ENCODE measurements at places on chromosomes 6 and 20. TPM values are rescaled to one million over a fixed set of nuclear protein-coding genes. Genes with fewer than 3 reads are reported as not detected.

GRCh38 chr6:11851387-11851786 is 72.8 kb upstream of the ADTRP start:
- no peak for DNase-seq
- H3K27ac ChIP-seq = no peak overlapping the region
- H3K4me1 ChIP-seq = no peaks in the 10 kb centered on the region
- no peak overlapping the region for H3K4me3 ChIP-seq
- H3K36me3 ChIP-seq = no peaks in the 10 kb centered on the region
- H3K27me3 ChIP-seq = peaks cover 6% of the 10 kb centered on the region

GRCh38 chr20:50172347-50173013 is 18.1 kb upstream of the CEBPB start:
- peaks cover 6% of the 10 kb centered on the region for H3K4me1 ChIP-seq
- no peaks in the 10 kb centered on the region for H3K36me3 ChIP-seq
- H3K27ac ChIP-seq = no peak overlapping the region
- no peak overlapping the region for H3K4me3 ChIP-seq

DNA sequence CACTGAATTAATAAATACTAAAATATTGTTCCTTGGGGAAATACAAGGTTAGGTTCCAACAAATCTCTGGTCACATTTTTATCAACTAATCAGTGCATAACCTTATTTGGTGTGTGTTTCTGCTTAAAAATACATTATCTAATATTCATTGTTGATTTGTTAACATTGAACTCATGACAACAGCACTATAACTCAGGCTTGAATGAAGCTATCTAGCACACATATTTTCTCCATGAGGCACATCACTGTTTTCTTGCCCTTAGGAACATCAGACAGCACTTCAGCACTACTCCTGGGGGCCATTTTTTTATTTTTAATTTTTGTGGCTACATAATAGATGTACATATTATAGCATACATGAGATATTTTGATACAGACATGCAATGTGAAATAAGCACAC is 277.2 kb upstream of the NT5E start:
- H3K4me3 ChIP-seq = no peak overlapping the region
- no peak overlapping the region for H3K27ac ChIP-seq
- H3K36me3 ChIP-seq = no peaks in the 10 kb centered on the region
- H3K4me1 ChIP-seq = no peaks in the 10 kb centered on the region
- H3K27me3 ChIP-seq = no peaks in the 10 kb centered on the region

DNA sequence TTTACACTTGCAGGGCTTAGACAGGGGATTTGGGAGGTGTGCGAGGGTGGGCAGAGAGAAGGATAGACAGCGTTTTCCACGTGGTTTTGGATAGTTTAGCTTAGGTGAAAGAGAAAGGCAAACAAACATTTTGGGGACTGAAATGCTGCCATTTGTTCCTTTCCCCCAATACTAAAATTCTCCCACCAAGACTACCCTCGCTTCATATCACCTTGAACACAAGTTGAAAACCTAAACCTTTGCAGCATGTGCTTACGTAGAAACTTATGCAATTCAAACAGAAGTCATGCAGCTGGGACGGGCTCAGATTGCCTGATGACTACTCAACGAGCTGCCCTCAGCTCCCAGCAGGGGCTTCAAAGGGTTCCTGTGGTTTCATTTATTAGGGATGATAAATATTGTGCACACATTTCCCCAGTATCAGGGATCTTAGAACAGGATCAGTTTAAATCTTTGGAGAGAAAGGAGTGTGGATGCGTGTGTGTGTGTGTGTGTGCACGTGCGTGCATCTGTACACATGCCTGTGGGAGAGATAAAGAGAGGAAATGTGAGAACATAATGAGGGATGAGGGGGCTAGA is 77.3 kb downstream of the SLC22A23 start:
- peaks cover 7% of the 10 kb centered on the region for H3K4me1 ChIP-seq
- no peak overlapping the region for H3K4me3 ChIP-seq
- peaks cover 51% of the 10 kb centered on the region for H3K27me3 ChIP-seq
- no peak for DNase-seq
- no peaks in the 10 kb centered on the region for H3K36me3 ChIP-seq

DNA sequence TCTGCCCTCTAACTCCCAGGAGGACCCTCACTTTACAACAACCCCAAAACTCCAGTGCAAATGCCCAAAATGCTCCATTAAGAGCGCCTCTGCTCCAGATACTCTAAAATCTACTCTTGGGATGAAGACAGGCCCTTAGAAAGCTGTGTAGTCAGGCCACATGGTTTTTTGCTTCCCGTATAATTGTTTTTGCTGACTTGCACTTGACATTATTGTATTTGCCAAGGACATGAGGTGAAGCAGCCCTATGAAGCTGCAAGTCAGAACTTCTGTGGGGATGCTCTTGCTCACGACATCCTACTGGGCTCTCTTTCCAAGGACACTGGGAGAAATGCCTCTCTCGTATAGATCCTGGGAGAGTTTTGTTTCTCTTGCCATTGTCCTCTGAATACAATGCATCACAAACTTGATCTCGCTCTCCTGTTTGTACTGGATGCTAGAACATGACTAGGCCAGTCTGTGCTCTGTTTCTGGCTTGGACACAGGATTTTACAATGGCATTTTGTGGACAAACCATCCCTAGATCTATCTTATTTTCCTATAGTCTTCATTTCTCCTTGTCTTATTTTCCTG is 177.2 kb upstream of the DTNBP1 start:
- no peaks in the 10 kb centered on the region for H3K27me3 ChIP-seq
- peaks cover 43% of the 10 kb centered on the region for H3K4me1 ChIP-seq
- H3K4me3 ChIP-seq = no peak overlapping the region
- H3K36me3 ChIP-seq = no peaks in the 10 kb centered on the region
- DNase-seq = no peak

- H3K4me3 ChIP-seq = no peak overlapping the region
- no peaks in the 10 kb centered on the region for H3K36me3 ChIP-seq
- H3K27ac ChIP-seq = no peak overlapping the region
- no peak for DNase-seq
Observed at GRCh38 chr6:124793398-124793797, 168.8 kb upstream of the RNF217 start.

- H3K4me1 ChIP-seq = no peaks in the 10 kb centered on the region
- H3K4me3 ChIP-seq = no peak overlapping the region
- H3K27me3 ChIP-seq = no peaks in the 10 kb centered on the region
- DNase-seq = no peak
- H3K27ac ChIP-seq = no peak overlapping the region
Observed at GRCh38 chr20:40457404-40457803, 231.6 kb downstream of the MAFB start.

Gene MAD2L1BP
- total RNA-seq = 38.4 TPM

Gene RAB44
- total RNA-seq = not detected

GRCh38 chr20:5808901-5809300 is 58.7 kb downstream of the SHLD1 start:
- H3K27me3 ChIP-seq = no peaks in the 10 kb centered on the region
- H3K27ac ChIP-seq = no peak overlapping the region
- no peak for DNase-seq
- H3K4me1 ChIP-seq = peaks cover 18% of the 10 kb centered on the region
- no peak overlapping the region for H3K4me3 ChIP-seq
- peaks cover 5% of the 10 kb centered on the region for H3K36me3 ChIP-seq

Gene FAM209A
- 1.7 TPM for total RNA-seq

Gene LY6G6D
- total RNA-seq = not detected

- H3K4me1 ChIP-seq = no peaks in the 10 kb centered on the region
- no peak overlapping the region for H3K27ac ChIP-seq
- peaks cover 13% of the 10 kb centered on the region for H3K27me3 ChIP-seq
- no peaks in the 10 kb centered on the region for H3K36me3 ChIP-seq
- no peak for DNase-seq
Observed at GRCh38 chr20:37542281-37542680, 14.6 kb upstream of the BLCAP start.

GRCh38 chr6:5763407-5763806 is 243.3 kb downstream of the NRN1 start:
- H3K4me3 ChIP-seq = no peak overlapping the region
- H3K36me3 ChIP-seq = no peaks in the 10 kb centered on the region
- H3K4me1 ChIP-seq = peaks cover 2% of the 10 kb centered on the region
- no peak for DNase-seq
- H3K27ac ChIP-seq = no peak overlapping the region

Gene HLA-DPB1
- total RNA-seq = 11.8 TPM

GRCh38 chr20:57683287-57683686 is 26.5 kb downstream of the PMEPA1 start:
- H3K27ac ChIP-seq = no peak overlapping the region
- no peak for DNase-seq
- peaks cover 8% of the 10 kb centered on the region for H3K27me3 ChIP-seq
- H3K4me1 ChIP-seq = no peaks in the 10 kb centered on the region
- no peak overlapping the region for H3K4me3 ChIP-seq
- H3K36me3 ChIP-seq = no peaks in the 10 kb centered on the region

Gene MRPL18
- total RNA-seq = 96.0 TPM

Gene CNKSR3
- 0.11 TPM for total RNA-seq

- peaks cover 8% of the 10 kb centered on the region for H3K4me1 ChIP-seq
- H3K4me3 ChIP-seq = no peak overlapping the region
- H3K27ac ChIP-seq = no peak overlapping the region
- DNase-seq = no peak
- H3K27me3 ChIP-seq = peaks cover 27% of the 10 kb centered on the region
Observed at GRCh38 chr6:123801067-123801466, 2.6 kb upstream of the NKAIN2 start.

DNA sequence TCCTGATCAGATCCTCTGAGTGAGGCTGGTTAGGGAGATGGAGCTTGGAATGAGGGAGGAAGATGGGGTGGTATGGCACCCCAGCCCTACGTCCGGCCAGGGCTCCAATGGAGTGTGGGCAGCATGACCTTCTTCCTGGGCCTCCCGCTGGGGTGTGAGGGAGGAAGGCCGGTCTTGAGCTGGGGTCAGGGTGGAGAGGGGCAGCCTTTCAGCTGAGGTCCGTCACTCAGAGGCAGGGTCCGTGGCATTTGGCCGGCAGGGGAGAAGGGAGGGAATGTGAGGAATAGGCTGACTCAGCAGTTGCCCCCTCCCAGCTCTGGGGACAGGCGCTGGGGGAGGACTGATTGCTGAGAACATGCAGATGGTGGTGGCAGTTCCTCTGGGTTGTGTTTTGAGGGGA is 25.5 kb upstream of the VEGFA start:
- H3K27ac ChIP-seq = no peak overlapping the region
- no peaks in the 10 kb centered on the region for H3K36me3 ChIP-seq
- no peak overlapping the region for H3K4me3 ChIP-seq
- DNase-seq = no peak
- H3K27me3 ChIP-seq = peaks cover 15% of the 10 kb centered on the region

Gene OXT
- total RNA-seq = not detected

Gene IPCEF1
- 0.34 TPM for total RNA-seq

Gene KHDC1L
- total RNA-seq = not detected

GRCh38 chr6:1832358-1832757 is 222.6 kb downstream of the FOXC1 start:
- H3K4me1 ChIP-seq = no peaks in the 10 kb centered on the region
- H3K4me3 ChIP-seq = no peak overlapping the region
